ENCODE measurements at places on chromosomes 7 and 10.

DNA sequence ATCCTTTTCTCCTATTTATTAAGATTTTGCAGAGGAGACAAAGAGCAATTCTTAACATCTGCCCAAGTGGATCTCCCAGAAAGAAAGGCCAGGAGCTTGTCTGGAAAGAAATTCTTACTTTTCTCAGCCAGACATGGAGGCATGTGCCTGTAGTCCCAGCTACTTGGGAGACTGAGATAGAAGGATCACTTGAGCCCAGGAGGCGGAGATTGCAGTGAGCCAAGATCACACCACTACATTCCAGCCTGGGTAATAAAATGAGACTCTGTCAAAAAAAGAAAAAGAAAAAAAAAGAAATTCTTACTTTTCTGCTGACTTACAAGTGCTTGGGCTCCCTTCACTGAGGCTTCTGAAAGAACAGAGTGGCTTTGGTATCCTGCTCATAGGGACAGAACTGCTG lies 2.4 kb upstream of the CYP3A43 start:
- DNase-seq, result no peak

DNA sequence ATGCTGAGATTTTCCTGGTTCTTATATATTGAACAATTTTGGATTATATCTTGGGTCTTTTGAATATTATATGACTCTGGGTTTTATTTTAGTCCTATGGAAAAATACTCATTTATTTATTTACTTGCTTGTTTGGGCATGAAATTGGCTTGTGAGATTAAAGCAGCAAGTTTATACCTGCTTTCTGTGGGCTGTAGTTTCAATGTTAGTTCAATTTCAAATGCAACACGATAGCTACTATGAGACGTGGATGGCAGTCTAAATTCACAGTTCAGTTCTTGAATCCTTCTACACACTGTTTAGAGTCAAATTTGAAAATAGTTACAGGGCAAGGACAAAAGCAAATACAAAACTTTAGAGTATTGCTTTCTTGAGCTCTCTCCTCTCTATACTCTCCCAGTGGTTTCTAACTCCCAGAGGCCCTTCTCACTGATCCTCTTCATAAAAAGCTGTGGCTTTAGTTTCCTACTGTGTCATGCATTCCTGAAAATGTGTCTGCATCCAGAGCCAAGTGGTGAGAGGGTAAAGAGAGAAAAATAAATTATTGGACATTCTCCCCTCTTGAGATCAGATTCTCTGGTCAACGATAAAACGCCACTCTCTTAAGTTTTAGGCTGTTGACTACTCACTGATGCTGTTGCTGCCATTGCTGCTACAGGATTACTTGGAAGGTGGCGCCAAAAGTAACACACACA lies 34.4 kb downstream of the POLR1F start:
- peak; percentile 56 for DNase-seq

- no peak for DNase-seq
Measured at GRCh38 chr7:141262101-141263090, 188.5 kb downstream of the TMEM178B start.

DNA sequence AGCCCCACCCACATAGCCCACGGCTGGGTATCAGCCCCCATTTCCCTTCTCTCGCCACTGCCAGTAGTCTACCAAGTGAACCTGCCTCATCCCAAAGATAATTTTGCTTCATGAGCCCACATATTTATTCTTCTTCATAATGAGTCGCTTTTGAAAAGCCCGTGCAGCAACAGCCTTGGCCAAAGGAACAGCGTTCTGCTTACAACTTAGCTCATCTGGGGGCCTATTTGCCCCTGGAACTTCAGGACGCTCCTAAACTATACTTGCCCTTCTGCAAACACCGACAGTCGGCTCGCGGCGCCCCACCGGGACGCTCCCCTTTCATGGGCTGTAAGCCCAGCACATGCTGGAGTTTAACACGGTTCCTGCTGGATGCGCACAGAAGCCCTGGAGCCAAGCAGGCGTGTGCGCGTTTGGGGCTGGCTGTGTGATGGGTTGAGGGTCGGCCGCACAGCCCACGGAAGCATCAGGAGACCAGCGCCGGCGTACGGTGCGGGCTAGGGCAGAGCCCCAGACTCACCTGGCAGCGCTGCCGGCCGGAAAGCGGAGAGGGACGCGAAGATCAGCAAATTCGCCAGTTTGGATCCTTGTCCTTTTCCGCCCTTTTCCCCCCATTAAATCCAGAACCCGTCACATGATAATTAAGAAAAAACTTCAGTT lies 370 bp downstream of the TMEM60 start:
- DNase-seq, result no peak

- DNase-seq, result peak; percentile 65
Measured at GRCh38 chr10:84783386-84783785, 455.0 kb downstream of the CCSER2 start.

GRCh38 chr10:86703176-86703575 lies 34.9 kb downstream of the LDB3 start:
- DNase-seq, result no peak

DNA sequence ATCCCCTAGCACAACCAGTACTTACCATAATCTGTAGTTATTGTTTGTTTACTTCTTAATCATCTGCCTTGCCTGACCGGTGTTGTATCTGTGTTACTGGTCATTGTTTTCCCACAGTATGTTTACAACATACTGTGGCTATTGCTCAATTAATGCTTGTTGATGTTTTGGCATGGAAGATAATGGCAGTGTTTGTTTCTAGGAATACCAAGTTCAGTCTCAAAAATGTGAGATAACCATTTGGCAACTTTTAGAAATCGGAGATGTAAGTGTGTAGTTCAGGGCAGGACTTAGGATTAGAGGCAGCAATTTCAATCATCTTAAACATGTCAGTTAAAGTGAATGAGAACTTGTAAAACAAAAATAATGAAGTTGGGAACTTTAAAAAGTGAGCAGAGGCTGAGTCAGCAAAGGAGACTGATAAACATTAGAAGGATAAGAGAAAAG lies 8.2 kb downstream of the MINDY3 start:
- peak; percentile 51 for DNase-seq

DNA sequence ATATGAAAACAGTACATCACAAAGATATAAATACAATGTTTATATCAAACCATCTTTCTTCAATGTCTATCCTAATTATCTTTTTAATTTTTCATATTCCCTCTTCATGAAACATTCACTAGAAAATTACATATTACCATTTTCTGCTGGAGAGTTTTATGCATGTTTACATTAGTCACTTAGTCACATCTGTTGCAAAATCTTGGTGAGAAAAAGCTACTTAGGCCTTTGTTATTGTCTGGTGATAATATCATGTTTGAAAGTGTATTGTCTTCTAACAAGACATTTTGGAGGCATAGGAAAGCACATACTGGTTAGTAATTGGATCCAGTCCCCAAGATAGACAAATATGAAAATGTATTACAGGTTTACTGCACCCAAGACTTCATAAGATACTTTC lies 163.6 kb downstream of the GNAI1 start:
- peak; percentile 72 for DNase-seq

DNA sequence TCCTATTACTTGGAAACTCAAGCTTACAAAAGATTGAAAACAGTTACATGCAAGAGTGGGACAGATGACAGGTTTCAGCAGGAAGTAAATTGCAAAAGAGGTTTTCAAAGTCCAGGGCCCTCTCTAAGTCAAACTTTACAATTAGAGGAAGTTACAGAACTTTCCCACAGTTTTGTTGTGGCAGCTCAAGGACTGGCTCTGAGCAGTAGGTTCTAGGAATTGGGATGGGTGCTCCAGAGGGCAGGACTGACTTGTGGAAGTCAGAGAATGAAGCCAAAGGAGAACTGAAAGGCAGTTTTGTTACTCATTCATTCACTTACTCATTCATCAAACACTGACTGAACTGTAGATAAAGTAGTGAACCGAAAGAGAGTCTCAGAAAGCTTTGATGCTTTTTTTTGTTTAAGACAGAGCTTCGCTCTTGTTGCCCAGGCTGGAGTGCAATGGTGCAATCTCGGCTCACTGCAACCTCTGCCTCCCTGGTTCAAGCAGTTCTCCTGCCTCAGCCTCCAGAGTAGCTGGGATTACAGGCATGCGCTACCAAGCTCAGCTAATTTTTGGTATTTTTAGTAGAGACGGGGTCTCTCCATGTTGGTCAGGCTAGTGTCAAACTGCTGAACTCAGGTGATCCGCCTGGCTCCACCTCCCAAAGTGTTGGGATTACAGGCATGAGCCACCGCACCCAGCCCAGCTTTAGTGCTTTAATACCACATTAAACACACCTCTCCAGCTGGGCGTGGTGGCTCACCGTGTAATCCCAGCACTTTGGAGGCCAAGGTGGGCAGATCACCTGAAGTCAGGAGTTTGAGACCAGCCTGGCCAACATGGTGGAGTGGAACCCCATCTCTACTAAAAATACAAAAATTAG lies 66.8 kb upstream of the CCNJ start:
- DNase-seq, result no peak

DNA sequence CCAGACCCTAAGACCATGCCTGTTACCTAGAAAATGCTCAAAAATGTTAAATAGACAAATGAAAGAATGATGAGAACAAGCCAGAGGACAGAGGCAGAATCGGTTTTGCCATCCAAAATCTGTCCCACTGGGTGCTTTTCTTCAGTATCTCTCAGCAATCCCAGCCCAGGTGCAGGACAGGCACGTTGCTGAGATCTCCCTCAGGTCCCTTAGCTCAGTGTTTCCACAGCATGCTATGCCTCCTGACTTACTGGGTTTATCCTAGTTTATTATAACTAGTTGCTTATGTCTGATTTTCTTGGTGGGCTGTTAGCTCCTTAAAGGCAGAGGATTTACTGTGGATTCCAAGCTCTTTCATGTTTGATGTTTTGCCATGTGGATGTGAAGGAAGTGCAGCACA lies 20.3 kb downstream of the CPED1 start:
- no peak for DNase-seq

DNA sequence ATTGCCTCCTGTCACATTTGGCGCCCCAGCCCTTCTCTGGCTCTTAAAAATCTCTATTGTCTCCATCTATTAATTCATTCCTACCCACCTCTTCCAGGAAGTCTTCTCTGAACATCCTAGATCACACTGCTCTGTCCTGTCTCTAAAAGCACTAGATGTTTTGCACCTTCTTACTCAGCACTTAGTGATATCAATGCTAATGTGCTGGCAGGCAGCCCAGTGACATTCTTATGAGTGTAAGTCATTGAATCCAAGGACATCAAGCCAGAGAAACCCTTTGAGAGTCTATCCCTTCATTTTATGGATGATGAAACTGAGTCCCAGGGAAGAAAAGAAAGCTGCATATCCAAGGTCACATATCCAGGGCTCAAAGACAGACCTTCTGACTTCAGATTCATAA lies 48.3 kb upstream of the PAX2 start:
- DNase-seq, result peak; percentile 59

GRCh38 chr10:97277551-97277950 lies 14.9 kb downstream of the ARHGAP19 start:
- no peak for DNase-seq

GRCh38 chr7:21946222-21946709 lies 567 bp upstream of the CDCA7L start:
- no peak for DNase-seq

DNA sequence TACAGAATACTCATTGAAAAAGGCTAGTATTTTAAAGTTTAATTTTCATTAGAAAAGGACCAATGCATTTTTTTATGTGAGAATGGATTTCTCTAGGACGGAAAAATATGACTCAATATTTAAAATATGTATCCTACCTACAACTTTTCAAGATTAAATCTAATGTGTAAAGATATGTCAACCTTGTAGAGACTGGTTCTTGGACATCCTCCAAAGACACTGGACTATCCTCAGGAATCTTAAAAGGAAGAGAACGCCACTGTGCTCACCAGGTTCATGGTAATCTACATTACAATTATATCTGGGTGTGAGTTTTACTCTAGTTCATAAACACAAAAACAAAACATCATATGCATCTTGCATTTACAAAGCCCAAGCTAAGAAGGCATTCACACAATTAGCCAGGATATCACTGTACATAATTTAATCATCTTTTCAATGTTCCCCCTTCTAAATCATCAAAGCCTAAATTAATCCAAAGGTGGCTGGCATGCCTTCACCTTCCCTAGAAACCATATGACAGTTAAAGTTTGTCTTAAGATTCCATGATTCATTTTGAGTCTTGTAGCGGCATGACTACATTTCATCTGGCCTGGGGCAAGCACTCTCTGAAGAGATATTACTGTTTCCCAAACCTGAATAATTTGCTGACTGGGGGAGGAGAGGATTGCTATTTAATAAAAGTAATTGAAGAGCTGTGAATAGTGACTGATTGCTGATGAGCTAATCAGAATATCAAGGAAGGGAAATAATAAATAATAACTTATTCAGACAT lies 12.0 kb downstream of the SGCE start:
- DNase-seq, result peak; percentile 94

GRCh38 chr10:73915206-73915851 lies 4.4 kb downstream of the PLAU start:
- peak; percentile 64 for DNase-seq
